ENCODE measurements at places on chromosomes 12 and 14. TPM values are rescaled to one million over a fixed set of nuclear protein-coding genes. Genes with fewer than 3 reads are reported as not detected.

DNA sequence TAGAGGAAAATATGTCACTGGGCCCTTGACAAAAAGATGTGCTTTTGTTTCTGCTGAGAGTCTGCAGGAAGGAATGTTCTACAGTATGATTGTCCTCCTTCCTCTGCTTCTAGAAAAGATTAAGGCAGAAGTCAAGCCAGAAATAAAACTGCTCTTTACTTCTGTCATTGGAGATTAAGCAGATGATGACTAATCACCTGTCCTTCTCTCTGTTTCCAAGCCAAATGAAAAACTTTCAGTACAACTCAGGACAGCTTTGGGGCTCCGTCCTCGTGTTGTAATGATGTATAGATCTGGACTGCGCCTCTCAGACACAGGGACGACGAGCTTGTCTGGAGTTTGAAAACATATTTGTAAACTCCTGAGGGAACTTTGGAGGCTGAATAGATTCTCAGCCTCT lies 159.3 kb downstream of the DYRK2 start:
- no peaks in the 10 kb centered on the region for H3K36me3 ChIP-seq
- no peak overlapping the region for H3K27ac ChIP-seq
- DNase-seq, result no peak

DNA sequence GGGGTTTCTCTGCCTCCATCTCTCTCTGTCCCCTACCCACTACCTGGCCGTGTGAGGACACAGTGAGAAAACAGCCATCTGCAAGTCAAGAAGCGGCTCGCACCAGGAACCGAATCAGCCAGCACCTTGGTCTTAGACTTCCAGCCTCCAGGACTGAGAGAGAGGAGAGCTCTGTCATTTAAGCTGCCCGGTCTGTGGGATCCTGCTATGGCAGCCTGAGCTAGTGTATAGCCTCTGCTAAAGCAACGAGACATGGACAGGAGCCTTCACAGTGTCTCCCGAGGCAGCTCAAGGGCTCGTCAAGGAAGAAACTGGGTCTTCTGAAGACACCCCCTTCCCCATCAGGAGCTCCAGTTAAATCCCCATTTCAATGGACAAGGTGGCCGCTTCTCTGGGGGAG lies 185.5 kb downstream of the PIWIL1 start:
- H3K36me3 ChIP-seq, result no peaks in the 10 kb centered on the region
- no peak overlapping the region for H3K4me3 ChIP-seq
- DNase-seq, result no peak
- H3K4me1 ChIP-seq, result no peaks in the 10 kb centered on the region

- H3K4me3 ChIP-seq, result no peak overlapping the region
- H3K36me3 ChIP-seq, result no peaks in the 10 kb centered on the region
- no peak overlapping the region for H3K27ac ChIP-seq
- DNase-seq, result no peak
Observed at GRCh38 chr12:121364683-121365121, 12.5 kb upstream of the ANAPC5 start.

GRCh38 chr12:47863467-47863866 lies 41.3 kb downstream of the VDR start:
- H3K4me1 ChIP-seq, result peaks cover 6% of the 10 kb centered on the region
- H3K27ac ChIP-seq, result no peak overlapping the region
- peaks cover 6% of the 10 kb centered on the region for H3K36me3 ChIP-seq
- H3K4me3 ChIP-seq, result no peak overlapping the region

- H3K27ac ChIP-seq, result no peak overlapping the region
- H3K36me3 ChIP-seq, result peaks cover 3% of the 10 kb centered on the region
- no peak for DNase-seq
- H3K4me1 ChIP-seq, result no peaks in the 10 kb centered on the region
- no peaks in the 10 kb centered on the region for H3K27me3 ChIP-seq
Observed at GRCh38 chr14:73381380-73382013, 76.8 kb downstream of the NUMB start.

Gene C12orf60
- 0.17 TPM for total RNA-seq

DNA sequence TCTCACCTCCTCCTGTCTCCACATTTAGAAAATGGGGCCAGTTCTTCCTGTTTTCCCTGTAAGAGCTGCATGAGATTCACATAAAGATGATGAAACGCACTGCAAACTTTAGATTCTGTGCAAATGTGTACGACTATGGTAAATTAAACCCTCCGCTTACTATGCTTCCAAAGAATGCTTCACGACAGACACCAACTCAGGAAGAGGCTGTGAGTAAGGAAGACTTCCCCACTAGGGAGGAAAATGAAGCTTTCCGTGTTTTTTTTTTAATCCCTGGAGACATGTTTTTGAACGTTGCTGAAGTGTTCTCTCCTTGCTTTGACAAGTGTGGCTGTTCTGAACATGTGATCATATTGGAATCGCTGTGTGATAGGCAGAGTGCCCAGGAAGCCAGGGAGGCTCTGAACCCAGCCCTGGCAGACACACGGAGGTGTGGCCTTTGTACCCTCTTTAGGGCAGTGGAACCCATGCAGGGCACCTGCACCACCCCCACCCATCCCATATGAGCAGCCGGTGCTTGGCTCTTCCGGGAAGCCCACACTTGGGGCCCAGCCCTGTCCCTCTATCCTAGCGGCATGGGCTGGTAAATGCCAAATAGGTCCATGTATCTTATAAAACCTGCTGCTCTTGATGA lies 7.5 kb upstream of the SYNE3 start:
- no peaks in the 10 kb centered on the region for H3K36me3 ChIP-seq
- peak overlapping the region; percentile 71 for H3K27ac ChIP-seq
- no peaks in the 10 kb centered on the region for H3K27me3 ChIP-seq
- H3K4me3 ChIP-seq, result no peak overlapping the region
- DNase-seq, result no peak
- peaks cover 71% of the 10 kb centered on the region for H3K4me1 ChIP-seq

GRCh38 chr14:94027566-94028449 lies 1.7 kb downstream of the OTUB2 start:
- H3K36me3 ChIP-seq, result no peaks in the 10 kb centered on the region
- H3K27me3 ChIP-seq, result no peaks in the 10 kb centered on the region
- no peak for DNase-seq
- H3K27ac ChIP-seq, result no peak overlapping the region

DNA sequence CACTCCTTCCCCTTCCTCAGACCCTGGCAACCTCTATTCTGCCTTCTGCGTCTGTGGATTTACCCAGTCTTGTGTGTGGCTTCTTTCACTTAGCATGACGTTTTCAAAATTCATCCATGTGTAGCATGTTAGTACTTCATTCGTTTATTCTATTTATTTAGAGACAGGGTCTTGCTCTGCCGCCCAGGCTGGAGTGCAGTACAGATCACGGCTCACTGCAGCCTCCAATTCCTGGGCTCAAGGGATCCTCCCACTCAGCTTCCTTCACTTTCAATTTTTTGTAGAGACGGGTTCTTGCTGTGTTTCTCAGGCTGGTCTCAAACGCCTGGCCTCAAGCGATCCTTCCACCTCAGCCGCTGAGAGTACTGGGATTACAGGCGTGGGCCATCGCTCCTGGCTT lies 37.0 kb downstream of the B4GALNT3 start:
- no peak overlapping the region for H3K27ac ChIP-seq
- DNase-seq, result no peak
- H3K36me3 ChIP-seq, result no peaks in the 10 kb centered on the region
- no peak overlapping the region for H3K4me3 ChIP-seq
- H3K27me3 ChIP-seq, result no peaks in the 10 kb centered on the region

Gene CCDC91
- total RNA-seq, result 33.4 TPM
